Stimulated activated CD4-positive, alpha-beta T cell treated with anti-CD3 and anti-CD28 coated beads, TNF-alpha, amount 100 ng/mL, for 48 hours (primary cell): ENCODE measurements at places on chromosomes 1 and 21.

GRCh38 chr1:224294775-224295174, 35.2 kb downstream of the NVL start:
- DNase-seq: no peak

GRCh38 chr1:231958448-231958847, 331.9 kb downstream of the DISC1 start:
- no peak for DNase-seq

DNA sequence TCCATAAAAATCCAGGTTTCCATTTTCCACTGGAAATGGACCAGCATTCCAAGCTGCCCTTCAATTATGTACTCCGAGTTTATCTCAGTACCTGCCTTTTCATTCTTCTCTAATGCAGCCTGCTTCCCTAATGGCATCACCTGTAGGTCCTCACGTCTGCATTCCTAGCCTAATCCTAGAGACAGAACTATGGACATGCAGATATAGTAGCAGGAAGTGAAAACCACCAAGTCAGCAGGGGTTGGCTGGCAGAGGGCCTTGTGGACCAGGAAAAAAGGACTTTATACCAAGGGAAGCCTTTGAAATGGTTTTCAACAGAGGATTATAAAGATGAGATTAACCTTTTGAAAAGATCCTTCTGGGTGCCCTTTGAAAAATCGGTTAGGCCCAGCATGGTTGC, 135.7 kb upstream of the L1TD1 start:
- no peak for DNase-seq

GRCh38 chr1:200336901-200337391, 72.9 kb downstream of the ZNF281 start:
- DNase-seq: no peak

DNA sequence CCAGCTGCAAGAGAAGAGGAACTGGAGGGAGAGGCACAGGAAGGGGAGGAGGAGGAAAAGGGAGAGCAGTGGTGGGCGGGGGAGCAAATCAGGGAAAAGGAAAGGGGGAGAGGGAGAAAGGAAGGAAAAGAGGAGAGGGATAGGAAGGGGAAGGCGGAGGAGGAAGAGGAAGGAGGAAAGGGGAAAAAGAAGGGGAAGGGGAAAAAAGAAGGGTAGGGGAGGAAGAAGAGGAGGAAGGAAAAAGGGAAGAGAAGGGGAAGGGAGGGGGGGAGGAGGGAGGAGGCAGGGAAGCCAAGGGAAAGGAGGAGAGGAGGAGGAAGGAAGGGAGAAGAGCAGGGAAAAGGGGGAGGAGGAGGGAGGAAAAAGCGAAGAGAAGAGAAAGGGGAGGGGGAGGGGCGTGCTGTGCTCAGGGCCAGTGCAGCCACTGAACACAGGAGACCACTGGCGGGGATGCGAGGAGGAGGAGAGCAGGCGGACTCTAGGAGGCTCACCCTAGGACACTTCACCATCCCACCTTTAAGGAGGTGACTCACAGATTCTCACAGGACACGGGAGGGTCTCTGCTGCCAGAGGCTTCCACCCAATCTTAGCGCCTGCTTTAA, 33.1 kb downstream of the PGBD5 start:
- DNase-seq: no peak

GRCh38 chr1:200947059-200947566, 52.4 kb downstream of the INAVA start:
- DNase-seq: no peak

- no peak for DNase-seq
Measured at GRCh38 chr21:35852820-35853219, 207.5 kb downstream of the SETD4 start.

- no peak for DNase-seq
Measured at GRCh38 chr1:167881786-167882185, 32.1 kb downstream of the ADCY10 start.

DNA sequence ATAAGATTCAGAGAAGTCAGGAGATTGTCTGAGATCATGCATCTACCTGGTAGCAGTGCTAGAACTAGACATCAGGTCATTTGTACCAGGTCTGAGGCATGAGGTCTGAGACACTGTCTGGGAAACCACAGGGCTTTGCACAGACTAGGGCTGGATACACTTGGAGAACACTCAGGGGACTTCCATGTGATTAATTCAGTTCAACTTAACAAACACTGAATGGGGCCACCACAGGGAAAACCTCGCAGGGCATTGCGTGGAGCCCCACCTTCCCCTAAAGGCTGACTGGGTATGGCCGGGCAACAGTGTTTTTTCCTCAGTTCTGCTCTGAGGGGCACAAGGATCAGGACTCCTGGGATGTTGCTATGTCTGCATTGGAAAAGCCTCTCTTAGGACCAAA, 86.5 kb upstream of the WARS2 start:
- no peak for DNase-seq

- no peak for DNase-seq
Measured at GRCh38 chr1:115099693-115100050, 10.4 kb upstream of the TSPAN2 start.

- peak; percentile 21 for DNase-seq
Measured at GRCh38 chr1:234495231-234495990, 16.4 kb upstream of the TARBP1 start.

DNA sequence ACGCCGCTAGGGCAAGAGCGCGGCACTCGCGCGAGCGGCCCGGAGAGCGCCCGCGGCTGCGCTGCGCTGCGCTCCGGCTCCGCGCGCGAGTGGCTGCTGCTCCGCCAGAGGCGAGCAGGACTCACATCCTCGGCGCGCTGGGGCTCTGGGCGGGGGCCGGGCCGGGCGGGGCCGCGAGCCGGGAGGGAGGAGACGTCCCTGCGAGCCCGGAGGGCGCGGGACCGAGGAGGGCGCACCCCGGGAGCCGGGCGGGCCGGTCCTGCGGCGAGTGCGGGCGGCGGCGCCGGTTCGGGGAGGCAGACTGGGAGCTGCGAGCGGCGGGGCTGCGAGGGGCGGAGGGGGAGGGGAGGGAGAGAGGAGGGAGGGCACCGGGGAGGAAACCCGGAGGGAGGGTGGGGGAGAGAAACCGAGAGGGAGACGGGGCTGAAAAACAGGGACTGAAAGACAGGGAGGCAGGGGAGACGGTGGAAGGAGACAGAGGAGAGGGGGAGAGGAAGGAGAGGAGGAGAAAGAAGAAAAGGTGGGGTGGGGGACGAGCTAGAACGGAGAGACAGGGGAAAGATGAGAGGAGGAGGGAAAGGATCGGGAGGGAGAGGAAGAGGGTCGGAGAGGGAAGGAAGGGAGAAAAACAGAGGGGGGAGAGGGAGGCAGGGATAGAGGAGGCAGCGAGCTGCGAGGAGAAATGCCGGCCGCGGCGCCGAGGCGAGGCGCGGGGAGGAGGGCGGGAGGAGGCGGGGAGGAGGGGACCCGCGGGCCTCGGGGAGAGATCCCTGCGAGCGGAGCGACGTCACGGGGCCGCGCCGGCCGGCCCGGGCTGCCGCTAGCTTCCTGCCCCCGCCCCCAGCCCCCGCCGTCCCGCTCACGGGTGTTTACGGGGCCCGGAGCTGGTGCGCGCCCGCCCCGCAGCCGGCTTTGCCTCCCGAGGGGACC, at the start of gene CAMK2N1:
CAMK2N1 (minus strand) TSS at position 684 of the 930 bp plus-strand sequence. CDS start 831 bp downstream, outside the sequence.
- DNase-seq: no peak

DNA sequence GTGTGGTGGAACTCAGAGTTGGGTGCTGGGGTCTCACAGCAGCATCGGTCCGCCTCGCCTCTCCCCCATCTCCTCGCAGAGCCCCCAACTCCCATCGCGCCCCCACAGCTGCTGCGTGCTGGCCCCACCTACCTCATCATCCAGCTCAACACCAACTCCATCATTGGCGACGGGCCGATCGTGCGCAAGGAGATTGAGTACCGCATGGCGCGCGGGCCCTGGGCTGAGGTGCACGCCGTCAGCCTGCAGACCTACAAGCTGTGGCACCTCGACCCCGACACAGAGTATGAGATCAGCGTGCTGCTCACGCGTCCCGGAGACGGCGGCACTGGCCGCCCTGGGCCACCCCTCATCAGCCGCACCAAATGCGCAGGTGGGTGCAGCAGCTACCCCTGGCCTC, 24.2 kb downstream of the PTPRU start:
- DNase-seq: no peak

DNA sequence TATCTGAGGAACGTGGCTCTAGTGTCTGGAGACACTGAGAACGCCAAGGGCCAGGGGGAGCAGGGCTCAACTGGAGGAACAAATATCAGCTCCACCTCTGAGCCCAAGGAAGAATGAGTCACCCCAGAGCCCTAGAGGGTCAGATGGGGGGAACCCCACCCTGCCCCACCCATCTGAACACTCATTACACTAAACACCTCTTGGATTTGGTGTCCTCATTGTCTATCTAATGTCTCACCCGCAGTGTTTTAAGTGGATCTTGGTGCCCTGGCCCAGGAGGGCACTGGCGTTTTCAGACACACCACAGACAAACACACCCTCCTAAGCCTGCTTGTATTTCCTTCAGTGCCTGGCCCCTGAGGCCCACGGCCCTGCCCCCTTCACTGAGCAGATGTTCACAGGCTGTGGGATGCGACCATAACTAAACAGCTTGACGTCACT, 2.2 kb upstream of the FALEC start:
- no peak for DNase-seq

- no peak for DNase-seq
Measured at GRCh38 chr1:232876506-232877364, 71.5 kb downstream of the MAP10 start.

- no peak for DNase-seq
Measured at GRCh38 chr1:208110296-208110695, 133.9 kb downstream of the PLXNA2 start.

DNA sequence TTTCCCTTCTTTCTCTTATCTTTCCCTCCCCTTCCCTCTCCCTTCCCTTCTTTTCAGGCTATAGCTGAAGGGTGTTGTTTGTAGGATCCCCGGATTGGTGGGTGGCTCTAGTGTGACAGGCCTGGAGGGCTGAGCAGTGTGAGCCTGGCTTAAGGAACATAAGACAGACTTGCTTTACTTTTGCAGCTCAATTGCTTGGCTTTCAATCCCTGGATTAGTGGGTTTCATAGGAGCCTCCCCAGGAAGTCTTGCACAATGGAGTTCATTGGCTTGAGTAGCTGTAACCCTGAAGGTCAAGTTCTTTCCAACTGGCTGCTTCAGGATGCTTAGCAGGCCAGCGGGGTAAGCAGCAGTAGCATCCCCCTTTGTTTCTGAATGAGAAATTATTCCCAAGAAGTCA, 126.7 kb downstream of the CAMTA1 start:
- DNase-seq: no peak

DNA sequence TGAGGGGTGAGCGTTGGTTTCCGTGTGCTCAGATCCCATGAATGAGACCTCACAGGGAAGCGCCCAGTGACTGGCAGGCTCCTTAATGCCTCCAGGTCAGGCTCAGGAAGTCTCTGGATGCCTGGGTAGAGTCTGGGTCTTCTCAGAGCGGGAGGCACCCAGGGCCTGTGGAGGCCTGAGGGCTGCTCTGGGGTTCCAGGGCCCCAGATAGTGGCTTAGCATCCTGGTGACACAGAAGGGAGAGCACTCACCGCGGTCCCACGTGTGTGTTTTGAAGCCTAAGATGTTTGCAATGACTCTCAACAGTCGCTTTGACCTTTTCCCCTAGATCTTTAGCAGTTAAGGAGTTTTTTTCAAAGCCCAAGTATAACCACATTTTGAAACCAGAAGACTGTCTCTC, 25.0 kb downstream of the PRMT2 start:
- no peak for DNase-seq

- DNase-seq: no peak
Measured at GRCh38 chr1:64601207-64601606, 131.3 kb downstream of the CACHD1 start.

DNA sequence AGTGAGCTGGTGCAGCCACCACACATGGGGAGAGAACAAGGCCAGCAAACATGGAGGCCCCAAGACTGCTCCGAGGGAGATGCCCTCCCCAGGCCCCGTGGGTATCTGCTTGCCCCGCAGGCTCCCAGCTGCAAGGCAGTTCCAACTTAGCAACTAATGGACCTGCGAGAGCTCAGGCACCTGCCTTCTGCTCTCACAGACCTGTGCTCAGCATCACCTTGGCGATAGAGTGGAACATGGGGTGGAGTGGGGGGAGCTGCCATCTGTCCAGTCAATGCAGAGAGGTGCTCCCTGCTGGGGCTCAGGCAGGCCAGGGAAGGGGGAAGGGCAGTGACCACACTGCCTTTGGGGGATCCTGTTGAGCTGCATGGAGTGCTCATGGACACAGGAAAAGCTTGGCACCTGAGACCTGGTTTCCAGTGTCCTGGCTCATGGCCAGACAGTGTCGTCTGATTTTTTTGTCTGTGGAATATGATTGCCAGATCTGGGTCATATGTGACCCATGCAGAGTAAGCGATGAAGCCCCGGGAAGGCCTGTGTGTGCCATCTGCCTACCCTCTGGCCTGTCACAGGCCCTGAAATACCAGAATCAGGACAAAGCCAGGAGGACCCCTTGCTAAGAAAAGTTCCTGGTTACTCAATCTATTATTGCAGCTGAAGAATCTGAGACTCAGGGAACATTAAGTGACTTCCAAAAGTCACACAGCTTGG, 39.9 kb upstream of the TENT5C start:
- no peak for DNase-seq

DNA sequence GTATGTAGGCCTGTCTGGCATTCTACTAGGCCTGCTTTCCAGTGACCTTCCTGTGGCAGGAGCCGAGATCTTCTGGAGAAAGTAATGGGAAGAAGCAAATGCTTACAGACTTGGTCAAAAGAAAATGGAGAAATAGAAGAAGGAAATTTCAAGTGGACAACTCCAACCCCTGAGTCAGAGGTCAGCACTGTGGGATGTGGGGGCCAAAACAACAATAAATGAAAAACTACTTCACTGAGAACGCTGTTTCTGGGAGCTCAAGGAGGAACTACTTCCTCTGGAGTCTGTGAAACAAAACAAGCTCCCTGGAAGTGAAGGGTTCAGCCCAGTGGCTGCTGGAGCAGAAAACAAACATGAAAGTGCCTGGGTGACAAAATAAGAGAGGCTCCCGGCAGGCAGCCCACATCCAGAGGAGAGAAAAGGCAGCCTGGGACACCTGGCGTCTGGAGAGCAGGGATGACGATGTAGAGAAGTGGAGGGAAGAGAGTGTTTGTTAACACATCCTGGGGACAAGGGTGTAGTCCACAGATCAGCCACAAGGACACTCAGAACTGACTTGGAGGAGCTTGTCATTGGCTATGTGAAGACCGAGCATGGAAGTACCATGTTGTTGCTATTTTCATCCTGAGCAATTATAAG, 355.2 kb downstream of the SMYD3 start:
- DNase-seq: no peak

- no peak for DNase-seq
Measured at GRCh38 chr1:56202186-56202585, 377.2 kb downstream of the PLPP3 start.

DNA sequence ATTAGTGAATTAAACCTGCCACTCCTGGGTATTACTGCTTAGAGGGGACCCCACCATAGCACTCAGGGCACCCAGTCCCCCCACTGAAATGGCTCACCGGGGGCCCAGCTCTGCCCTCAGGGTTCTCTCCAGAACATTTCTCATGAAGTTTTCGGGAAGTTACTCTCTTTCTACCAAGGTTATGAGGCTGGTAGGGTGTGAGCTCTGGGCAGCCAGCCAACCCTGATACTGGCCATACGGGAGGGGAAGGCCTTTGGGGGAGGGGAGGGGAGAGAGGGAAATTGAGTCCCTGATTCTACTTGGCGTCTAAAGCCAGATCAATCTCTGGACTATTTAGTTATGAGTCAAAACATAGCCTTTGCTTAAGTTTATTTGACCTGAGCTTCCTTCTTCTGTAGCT, 12.9 kb upstream of the PDE9A start:
- no peak for DNase-seq
